CD8-positive, alpha-beta memory T cell (primary cell): ENCODE measurements at places on chromosomes 3 and 15.

- no peaks in the 10 kb centered on the region for H3K4me1 ChIP-seq
- H3K27me3 ChIP-seq: no peaks in the 10 kb centered on the region
- H3K4me3 ChIP-seq: no peak overlapping the region
- no peak for DNase-seq
- H3K27ac ChIP-seq: no peak overlapping the region
- no peaks in the 10 kb centered on the region for H3K36me3 ChIP-seq
These were observed 640.9 kb downstream of the SQOR start for GRCh38 chr15:46275701-46276100.

DNA sequence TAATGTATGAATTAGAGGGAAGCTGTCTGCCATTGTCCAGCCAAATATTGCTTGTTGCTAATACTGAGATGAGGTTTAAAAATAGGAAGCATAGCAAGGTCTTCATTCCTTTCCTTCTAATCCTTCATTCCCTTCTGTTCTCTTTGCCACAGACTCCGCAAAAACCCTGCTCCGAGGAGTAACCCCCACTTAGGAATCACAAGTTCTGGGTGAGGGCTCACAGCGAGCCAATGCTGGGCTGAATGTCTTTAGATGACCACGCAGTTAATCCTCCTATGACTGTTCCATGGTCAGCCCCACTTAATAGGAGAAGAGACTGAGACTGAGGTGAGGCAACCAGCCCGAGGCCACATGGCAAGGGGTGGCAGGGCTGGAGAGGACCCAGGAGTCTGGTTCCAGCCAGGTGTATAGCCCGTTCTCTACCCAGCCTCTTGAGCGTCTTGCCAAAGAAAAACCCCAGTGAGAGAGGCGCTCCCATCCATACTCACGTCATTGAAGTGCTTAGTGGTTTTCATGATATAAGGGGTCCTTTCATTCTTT is 44.9 kb upstream of the CTSH start:
- no peak overlapping the region for H3K27ac ChIP-seq
- no peaks in the 10 kb centered on the region for H3K4me1 ChIP-seq
- no peaks in the 10 kb centered on the region for H3K36me3 ChIP-seq
- H3K27me3 ChIP-seq: no peaks in the 10 kb centered on the region
- no peak overlapping the region for H3K4me3 ChIP-seq

DNA sequence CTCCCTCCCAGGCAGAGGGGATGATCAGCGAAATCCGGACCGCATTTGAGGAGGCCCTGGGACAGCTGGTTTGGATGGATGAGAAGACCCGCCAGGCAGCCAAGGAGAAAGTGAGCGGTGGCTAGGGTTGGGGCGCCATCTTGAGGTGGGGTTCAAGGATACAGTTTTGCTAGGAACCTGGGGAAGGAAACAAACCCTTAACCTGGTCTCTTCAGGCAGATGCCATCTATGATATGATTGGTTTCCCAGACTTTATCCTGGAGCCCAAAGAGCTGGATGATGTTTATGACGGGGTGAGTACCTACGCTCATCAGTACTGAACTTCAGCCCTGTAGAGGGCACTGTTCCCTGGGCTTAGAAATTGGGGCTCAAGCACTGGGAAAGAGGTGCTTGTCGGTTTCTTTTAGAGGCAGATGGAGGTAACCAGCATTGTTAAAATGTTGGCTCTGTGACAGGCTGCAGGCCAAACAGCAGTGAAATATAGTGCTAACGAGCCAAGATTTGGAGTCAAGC is 9.6 kb upstream of the PSMD2 start:
- no peak overlapping the region for H3K4me3 ChIP-seq
- H3K27me3 ChIP-seq: no peaks in the 10 kb centered on the region
- H3K36me3 ChIP-seq: no peaks in the 10 kb centered on the region
- H3K27ac ChIP-seq: no peak overlapping the region

DNA sequence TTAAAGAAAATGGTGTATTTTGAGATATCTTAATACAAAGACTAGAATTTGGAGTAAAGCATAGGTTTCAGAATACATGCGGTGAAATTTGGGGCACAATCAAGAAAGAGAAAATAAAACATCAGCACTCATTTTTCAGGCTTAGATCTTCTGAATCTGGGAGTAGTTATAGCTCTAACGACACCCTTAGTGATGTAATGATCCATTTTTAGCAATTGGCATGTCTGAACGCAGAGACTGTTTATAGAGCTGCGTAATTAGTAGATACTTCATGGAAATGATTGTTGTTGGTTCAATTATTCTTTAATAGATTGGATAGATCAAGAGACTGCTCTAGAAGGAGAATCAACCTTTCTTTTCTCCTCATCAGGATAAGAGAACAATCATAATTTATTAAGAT is 47.5 kb upstream of the SNRK start:
- DNase-seq: no peak
- no peak overlapping the region for H3K4me3 ChIP-seq
- no peaks in the 10 kb centered on the region for H3K36me3 ChIP-seq
- H3K4me1 ChIP-seq: peaks cover 13% of the 10 kb centered on the region
- no peaks in the 10 kb centered on the region for H3K27me3 ChIP-seq

- H3K4me1 ChIP-seq: peaks cover 18% of the 10 kb centered on the region
- peak overlapping the region; percentile 91 for H3K4me3 ChIP-seq
- no peaks in the 10 kb centered on the region for H3K27me3 ChIP-seq
- H3K36me3 ChIP-seq: no peaks in the 10 kb centered on the region
- peak; percentile 24 for DNase-seq
These were observed 447 bp upstream of the SHQ1 start for GRCh38 chr3:72848703-72849081.

- H3K4me1 ChIP-seq: peaks cover 10% of the 10 kb centered on the region
- H3K27me3 ChIP-seq: no peaks in the 10 kb centered on the region
- DNase-seq: no peak
- no peak overlapping the region for H3K27ac ChIP-seq
- H3K36me3 ChIP-seq: no peaks in the 10 kb centered on the region
These were observed 77.1 kb downstream of the ATP10A start for GRCh38 chr15:25786040-25786439.

- no peak for DNase-seq
- no peak within 1 kb of the TSS for H3K4me3 ChIP-seq
- H3K27ac ChIP-seq: peak within 1 kb of the TSS; percentile 47
- H3K4me1 ChIP-seq: no peaks in the 10 kb centered on the region
- H3K27me3 ChIP-seq: no peaks in the 10 kb centered on the region
These were observed at the start of gene CALML4 for GRCh38 chr15:68204776-68205557. Gene CALML4, minus strand, starts transcription at chr15:68205332. Its CDS starts 85 bp downstream, at chr15:68205247.
